ENCODE measurements at places on chromosomes 2 and 18.

DNA sequence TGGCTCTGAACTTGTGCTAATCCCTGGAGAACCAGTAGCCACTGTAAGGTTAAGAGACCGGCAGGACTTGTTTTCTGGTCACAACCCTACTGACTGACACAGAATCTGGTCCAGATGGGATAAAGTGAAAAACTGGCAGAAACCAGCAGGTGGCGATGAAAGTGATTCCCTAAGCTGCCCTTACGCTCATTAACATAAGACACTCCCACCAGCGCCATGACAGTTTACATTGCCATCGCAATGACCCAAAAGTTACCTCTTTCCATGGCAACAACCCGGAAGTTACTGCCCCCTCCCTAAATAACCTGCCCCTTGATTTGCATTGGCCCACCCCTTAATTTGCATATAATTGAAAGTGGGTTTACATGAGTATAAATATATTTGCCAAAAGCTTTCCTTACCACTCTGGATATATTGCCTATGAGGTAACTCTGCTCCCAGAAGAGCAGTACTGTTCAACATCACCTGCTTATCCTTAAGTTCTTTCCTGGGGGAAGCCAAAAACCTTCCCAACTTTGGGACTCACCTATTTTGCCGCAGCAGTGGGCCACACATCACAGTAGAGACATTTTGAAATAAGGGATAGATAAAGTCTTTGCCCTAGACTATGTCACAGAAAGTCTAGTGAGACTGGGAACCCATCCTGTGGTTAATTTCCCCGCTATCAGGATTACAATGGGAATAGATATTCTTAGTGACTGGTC, 35.8 kb upstream of the AFF3 start:
- DNase-seq = no peak

DNA sequence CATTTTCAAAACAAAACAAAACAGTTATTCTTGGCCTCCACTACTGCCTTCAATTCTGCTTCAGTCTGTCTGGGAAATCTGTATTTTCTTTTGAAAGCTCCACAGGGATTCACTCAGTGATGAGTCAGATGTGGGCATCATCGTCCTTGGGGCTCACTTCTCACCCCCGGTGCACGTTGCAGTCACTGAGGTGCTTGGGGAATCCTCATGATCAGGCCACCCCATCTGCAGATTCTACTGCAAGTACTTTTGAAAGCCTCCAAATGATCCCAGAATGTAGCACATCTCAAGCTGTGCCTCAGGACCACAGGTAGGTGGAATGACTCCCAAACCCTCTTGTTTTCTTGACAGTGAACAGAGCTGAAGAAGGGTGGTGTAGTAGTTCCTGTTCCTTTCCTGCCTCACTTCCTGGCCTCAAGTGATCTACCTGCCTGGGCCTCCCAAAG, 34.3 kb downstream of the LPIN2 start:
- DNase-seq = no peak

- no peak for DNase-seq
Observed at GRCh38 chr2:228840743-228841114, 430.4 kb downstream of the PID1 start.

- DNase-seq = no peak
Observed at GRCh38 chr18:24373328-24373727, 24.3 kb downstream of the OSBPL1A start.

DNA sequence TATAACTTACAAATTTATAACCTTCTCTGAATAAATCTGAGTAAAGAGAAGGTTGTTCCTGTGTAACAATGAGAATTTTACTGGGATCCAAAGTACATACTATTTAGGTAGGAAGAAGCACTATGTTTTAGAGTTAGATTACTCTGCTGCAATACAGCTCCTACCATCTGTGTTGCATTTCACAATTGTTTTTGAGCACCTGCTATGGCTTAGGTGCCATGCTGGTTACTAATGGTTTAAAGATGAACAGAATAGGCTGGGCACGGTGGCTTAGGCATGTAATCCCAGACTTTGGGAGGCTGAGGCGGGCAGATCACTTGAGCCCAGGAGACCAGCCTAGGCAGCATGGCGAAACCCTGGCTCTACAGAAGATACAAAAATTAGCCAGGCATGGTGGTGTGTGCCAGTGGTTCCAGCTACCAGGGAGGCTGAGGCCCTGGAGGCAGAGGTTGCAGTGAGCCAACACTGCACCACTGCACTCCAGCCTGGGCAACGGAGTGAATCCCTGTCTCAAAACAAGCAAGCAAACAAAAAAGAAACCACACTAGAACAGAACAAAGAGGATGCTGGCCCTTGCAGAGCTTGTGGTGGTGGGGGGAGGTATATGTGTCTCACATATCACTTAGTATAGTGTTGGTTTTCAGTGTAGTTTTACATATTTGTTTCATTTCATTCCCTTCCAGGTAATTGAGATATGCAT, 56.7 kb downstream of the SPTBN1 start:
- DNase-seq = no peak

DNA sequence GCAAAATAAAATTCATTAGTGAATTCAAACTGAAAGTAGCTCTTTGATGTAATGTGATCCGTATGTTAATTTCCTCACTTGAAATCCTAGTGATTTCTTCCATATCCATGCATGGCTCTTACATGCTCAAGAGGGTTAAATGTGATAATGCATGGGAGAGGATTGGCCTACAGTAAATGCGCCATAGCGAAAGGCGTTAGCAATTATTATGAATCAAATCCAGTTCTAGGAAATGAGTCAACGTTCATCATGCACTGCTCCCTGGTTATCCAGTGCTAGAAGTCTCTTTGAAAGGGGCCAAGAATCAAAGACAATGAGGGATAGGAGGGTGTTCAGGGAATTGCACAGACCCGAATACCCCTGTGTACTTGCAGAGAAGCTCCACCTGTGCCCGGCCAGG, 101.4 kb upstream of the RASGRP3 start:
- no peak for DNase-seq

GRCh38 chr2:228197504-228197903, 16.0 kb upstream of the SPHKAP start:
- DNase-seq = no peak

DNA sequence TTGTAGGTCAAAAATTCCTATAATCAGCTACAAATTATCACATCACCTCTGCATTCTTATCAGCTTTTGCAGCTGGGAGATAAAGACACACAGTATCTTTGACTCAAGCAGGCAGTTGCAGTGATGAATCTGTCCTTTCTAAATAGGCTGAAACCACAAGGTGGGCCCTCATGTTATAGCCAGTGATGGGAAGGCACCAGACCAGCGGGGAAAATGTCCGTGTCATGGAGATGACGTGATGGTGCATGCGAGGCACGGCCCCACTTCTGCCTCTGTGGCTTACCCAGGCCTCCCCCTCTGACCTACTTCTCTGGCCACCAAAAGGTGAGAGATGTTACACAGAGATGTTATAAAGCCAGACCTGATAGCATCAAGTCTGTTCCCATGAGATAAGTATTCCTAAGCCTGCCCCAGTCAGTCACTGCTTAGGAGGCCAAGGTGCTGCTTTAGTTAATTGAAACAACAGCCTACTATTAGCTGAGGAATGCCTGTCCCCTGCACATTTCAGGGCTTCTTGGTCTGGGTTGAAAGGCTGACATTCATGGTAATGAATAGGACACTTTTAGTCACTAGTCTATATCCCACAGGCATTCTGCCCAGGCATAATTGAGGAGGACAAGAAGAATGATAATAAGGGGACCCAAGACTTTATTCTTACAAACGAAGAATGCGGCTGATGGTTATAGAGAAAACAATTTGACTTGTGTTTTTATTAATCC, 327.9 kb downstream of the LPIN1 start:
- no peak for DNase-seq
